ENCODE measurements at places on chromosomes 1 and 21.

- DNase-seq: no peak
These were observed 51.8 kb upstream of the LYST start for GRCh38 chr1:235918465-235918864.

DNA sequence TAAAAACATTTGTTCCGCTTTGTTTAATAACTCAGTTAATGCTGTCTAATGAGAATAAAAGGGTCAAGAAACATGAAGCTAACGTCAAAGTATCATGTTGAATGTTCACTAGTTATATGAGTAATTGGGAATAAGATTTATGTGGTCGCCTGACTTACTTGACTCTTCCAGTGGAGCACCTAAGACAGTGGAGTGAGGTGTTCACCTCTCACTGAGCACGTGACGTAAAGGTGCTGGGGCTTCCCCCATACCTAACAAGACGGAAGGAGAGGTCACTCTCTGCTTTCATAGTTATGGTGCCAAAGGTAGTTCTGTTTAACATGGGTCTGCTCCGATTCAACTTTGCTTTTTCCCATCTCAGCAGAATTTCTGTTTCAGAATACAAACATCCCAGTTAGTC lies 686 bp downstream of the KMO start:
- DNase-seq: no peak

DNA sequence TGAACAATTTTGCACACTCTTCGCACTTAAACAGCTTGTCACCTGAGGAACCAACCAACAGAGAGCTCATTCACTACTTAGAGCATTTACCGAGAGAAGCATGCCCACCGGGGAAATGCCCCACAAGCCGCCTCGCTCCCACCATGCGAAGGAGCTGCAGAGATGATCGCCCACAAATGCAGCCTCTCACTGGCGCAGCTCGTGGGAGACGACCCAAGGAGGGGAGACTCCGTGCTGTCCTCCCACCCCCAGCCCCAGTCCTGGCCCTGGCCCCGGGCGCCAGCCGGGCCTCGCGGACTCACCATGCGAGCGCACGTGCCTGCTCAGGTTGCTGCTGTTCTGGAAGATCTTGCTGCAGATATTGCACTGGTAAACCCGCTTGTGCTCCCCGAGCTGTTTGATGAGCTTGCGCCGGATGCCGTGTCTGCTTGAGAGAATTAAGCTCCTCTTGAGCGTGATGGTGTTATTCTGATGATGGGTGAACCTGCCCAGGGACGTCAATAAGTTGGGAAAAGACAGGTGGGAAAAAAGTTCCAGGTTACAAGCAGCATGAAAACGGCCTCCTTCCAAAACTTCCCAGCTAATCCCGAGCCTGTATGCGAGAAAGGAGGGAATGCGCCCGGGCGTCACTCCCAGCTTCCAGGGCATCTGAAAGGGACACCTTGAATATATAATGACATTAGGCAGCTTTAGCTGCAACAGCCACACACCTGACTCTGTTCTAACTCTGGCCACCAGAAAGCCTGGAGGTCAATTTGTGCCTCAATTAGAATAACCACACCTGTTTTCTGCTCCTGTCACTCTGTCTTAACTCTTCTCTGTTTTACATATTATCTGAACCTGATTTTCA lies 42.8 kb downstream of the PRDM15 start:
- no peak for DNase-seq

DNA sequence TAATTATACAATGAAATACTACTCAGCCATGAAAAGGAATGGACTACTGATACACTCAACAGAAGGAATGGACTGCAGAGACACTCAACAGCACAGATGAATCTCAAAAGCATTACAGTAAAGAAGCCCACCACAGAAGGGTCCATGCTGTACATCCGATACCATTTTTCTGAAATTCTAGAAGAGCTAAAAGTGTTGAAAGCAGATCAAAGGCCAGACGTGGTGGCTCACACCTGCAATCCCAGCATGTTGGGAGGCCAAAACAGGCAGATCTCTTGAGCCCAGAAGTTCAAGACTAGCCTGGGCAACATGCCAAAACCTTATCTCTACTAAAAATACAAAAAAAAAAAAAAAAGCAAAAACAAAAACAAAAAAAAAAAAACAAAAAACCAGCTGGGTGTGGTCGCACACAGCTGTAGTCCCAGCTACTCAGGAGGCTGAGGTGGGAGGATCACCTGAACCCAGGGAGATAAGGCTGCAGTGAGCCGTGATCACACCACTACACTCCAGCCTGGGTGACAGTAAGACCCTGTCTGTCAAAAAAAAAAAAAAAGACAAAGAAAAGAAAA lies 15.5 kb downstream of the PPP1R15B start:
- peak; percentile 22 for DNase-seq

GRCh38 chr1:161088587-161089110 lies 709 bp downstream of the NECTIN4 start:
- DNase-seq: no peak

- no peak for DNase-seq
These were observed 2.0 kb upstream of the GJC2 start for GRCh38 chr1:228147768-228148167.

GRCh38 chr1:187244623-187245022 lies 415.9 kb downstream of the PLA2G4A start:
- no peak for DNase-seq

DNA sequence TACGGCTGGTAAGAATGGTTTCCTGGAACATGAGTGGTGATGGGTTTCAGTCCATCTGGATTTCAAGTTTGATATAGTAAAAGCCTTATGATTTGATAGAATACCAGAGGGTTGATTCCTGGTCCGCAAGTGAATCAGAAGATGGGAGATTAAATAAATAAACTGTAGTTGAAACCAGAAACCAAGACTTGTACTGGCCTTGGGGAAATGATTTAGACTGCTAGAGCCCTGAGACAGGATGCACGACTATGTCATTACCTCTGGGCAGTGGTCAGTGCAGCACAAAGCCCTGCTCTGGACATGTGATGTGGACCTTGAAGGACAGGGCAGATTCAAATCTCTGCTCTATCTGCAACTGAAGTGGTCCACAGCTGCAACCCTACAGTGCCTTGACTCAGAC lies 15.6 kb upstream of the FMOD start:
- no peak for DNase-seq

GRCh38 chr21:45219517-45219916 lies 68.2 kb downstream of the POFUT2 start:
- no peak for DNase-seq

DNA sequence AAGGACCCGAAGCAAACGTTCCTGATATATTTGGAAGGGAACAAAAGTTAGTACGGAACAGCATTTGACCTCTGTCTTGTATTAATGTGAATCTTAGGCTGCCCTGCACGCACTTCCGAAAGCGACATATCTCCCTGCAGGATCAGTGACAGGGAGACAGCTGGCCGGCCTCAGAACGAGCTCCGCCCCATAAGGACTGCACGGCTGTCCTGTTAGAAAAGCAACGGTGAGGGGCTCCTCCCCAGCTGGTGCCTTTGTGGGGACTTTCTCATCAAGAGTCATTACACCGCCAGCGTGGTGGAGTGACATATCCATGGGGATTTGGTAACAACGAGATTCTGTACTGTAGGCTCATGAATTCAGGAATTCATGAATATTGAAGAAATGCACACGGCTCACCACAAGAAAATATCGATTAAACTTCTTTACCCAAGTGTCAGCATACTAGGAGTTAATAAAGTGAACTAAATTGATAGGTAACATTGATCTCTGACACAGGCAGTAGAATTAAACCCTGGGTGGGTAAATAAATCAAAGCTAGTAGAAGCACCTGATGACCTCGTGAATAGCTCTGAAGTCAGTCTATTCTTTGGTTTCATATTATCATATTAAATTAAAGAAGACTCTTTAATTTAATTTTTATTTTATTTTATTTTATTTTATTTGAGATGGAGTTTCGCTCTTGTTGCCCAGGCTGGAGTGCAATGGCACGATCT lies 8.1 kb upstream of the GREM2 start:
- no peak for DNase-seq

DNA sequence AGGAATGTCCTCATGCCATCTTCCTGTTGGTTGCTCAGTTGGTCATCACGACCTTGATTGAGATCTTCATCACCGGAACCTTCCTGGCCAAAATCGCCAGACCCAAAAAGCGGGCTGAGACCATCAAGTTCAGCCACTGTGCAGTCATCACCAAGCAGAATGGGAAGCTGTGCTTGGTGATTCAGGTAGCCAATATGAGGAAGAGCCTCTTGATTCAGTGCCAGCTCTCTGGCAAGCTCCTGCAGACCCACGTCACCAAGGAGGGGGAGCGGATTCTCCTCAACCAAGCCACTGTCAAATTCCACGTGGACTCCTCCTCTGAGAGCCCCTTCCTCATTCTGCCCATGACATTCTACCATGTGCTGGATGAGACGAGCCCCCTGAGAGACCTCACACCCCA lies 42.9 kb downstream of the KCNJ15 start:
- DNase-seq: no peak

DNA sequence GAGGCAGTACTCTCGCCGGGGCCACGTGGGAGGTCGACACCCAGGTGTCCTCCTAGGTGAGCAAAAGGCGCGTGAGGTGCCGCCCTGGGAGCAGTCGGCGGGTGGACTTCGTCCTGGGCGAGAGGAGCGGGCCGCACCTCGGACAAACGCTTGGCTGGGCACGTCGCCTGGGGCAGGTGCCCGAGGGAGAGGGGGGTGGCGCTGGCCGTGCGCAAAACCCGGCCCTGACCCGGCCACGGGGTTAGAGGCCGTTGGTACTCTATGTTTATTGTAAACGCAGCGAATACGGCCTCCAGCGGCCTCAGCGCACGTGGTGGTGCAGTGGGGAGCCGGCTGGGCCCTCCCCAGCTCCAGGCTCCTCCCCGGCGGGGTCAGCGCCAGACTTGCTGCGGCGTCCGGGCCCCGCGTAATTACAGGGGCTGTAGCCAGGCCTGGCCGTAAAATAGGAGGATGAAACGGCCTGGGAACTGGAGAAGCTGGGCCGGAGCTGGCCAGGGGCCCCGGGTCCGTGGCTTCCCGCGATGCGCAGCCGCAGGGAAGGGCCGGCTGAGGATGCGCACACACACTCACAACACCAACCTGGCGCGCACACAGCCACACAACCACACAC lies 1.6 kb upstream of the EFNA1 start:
- DNase-seq: no peak

DNA sequence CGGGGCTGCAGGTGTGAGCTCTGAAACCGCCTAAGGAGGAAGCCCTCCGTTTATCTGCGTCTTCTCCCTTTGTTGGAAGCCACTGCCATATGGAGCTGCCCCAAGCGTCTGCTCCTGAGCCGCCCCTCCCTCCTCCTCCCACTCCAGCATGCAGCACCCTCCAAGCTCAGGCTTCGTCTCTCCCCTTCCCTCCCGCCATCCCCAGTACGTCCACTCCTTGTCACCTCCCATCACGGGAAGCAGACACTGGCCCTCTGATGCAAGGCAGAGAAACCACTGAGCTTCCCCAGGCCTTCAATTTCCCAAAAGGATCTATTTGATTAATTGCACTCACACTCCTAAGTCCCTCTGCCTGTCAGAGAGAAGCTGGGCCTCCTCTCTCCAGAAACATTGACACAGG lies 52.5 kb downstream of the NFASC start:
- no peak for DNase-seq

GRCh38 chr1:241331328-241332036 lies 25.5 kb downstream of the RGS7 start:
- DNase-seq: no peak

DNA sequence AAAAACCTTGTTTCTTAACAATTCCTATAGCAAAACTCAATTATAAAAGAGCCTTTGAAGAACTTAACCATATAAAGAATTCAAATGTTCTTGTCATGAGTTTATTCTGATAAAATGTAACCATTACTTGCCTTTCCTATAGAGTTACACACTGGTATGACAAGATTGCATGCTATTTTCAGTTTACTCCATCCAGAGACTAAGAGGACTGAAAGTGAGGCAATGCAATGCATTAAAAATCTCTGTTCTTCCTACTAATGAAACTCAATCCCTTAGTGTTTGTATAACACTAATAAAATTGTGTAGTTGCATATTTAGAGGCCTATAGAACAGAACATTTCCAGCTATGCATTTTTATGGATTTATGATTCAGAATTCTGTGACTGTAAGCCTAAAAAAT lies 88.1 kb downstream of the COP1 start:
- DNase-seq: no peak

- DNase-seq: no peak
These were observed 49.0 kb downstream of the UBE2T start for GRCh38 chr1:202292773-202293172.

- DNase-seq: no peak
These were observed 62.7 kb downstream of the SKI start for GRCh38 chr1:2290595-2291510.

DNA sequence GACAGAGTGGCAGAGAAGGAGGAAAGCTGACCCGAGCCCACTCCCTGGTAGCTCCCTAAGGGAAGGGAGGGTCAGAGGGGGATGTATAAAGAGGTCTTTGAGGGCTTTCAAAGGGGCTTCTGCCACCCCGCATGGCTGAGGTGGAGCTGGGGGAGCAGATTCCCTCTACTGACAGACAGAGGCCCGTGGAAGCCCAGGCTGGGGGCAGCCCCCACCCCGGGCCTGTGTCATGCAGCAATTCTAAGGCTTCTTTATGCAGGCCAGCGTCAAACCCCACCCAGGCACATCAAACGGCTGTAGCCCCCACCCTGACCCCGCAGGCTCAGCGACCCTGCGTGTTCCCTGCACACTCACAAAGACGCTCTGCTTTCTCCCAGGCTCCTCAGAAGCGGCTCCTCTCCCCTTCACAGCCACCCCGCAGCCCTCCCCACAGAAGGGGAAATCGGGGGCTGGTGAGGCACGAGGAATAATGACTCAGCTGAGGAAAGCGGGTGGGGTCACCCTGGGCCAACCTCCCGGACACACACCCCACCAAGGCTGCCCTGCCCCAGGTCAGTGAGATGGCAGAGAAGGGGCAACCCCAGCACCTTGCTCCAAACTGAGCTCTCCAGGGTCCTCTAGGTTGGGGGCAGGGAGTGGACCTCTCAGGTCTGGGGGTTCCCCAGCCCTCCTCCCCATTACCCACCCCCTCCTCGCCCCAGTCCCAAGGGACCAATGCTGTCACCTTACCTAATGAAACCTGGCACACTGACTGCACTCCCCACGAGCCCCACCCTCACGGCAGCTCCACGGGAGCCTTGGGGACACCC lies 10.8 kb downstream of the SLC45A3 start:
- no peak for DNase-seq

- DNase-seq: no peak
These were observed 3.5 kb upstream of the KRTAP27-1 start for GRCh38 chr21:30340714-30341573.

DNA sequence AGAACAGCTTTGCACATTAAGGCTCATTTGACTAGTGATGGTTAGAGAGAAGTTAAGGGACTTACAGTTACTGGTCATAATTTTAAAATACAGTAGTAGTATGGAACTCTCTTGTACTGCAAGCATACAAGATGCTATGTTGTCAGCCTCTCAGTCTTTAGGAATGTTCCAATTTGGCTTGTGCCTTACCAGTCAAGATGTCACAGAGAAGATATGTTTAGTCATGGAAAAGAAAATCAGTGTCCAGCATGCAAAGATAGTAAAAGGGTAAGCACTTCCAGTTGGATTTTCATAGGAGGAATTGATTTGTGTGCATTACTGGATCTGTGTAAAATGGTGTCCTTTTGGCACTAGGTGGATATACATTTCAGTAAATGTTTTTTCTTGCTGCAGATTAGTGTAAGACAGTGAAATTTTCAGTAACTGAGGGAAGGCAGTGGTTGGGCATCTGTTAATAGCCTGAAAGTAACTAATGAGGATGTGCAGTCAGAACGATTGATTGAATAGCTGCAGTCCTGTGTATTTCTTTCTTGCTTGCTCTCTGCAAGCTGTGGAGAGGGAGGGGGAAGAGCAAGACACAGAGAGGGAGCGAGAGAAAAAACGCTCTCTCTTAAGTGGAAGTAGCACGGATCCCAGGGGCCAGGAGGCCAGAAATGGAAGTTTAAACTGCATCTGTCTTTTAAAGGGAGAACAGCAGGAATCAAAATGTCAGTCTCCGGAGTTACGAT lies 108.2 kb downstream of the CLEC20A start:
- DNase-seq: no peak

- DNase-seq: no peak
These were observed 5.5 kb upstream of the RNF223 start for GRCh38 chr1:1079408-1080121.

Data from vagina (tissue), 2 donors.